ENCODE measurements at places on chromosomes 6 and 20.

DNA sequence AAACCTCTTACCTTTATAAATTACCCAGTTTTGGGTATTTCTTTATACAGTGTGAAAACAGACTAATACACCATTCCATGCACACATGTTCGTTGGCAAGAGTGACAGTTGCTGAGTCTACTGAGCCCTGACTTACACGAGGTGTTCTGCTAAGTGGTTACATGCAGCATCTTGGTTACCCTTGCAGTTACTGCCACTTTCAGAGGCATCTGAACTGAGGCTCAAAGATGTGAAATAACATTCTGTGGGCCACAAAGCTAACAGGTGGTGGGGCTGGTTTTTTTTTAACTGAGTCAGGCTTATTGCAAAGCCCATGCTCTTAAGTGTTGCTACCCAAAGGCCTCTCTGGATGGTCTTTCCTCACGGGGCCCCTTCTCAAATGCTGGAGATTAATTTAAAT is 54.4 kb upstream of the GTSF1L start:
- DNase-seq: no peak

DNA sequence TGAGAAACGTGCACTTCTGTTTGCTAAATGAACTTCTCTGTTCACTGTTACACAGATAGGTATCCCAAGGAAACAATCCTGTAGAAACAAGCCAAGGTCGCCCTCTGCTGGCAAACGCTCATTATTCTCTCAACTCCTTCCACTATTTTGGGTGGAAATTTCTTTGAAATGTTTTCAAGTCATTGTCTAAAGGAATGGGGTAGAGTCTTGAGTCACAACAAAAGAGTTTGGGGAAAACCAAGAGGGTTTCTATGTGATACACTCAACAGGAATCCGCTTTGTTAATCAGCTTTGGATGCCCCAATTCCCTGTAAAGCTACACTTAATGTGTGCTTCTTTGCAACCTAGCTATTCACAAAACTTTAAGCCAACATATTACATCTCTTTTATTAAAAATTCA is 4.6 kb upstream of the RAE1 start:
- DNase-seq: peak; percentile 78

- DNase-seq: no peak
Observed at GRCh38 chr20:18705490-18705889, 108.1 kb upstream of the SCP2D1 start.

GRCh38 chr20:17856837-17857605 is 111.6 kb downstream of the SNX5 start:
- no peak for DNase-seq

DNA sequence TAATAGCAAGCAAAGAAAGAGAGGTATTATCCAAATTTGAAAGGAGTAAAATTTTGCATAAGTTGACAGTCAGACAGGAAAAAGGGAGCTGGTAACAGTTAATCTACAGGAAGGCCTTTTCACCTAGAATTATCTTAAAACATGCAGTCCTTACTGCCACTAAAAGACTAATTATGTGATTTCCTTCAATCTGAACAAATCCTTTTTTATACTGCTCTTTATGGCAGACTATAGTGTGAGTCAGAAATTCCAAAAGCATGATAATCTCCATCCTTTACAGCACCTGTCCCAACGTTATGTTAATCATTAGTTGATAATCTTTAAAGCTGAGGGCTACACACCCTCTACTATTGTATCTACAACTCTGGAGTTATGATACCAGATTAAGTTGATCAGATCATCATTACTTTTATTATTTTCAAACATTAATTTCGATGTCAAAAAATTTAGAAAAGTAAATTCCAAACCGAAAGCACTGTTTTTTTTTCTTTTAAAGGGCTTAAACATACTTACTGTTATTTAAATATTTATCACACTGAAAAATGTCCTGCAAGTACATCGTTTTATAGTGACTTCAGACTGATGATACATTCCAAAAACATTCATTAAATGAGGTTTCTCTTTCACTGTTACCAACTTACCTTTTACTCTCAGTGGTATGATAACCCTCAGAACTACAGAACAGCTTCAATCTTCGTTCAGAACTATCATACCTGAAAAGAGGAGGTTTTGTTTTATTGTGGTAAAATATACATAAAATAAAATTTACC is 33.2 kb upstream of the AKAP7 start:
- DNase-seq: no peak

DNA sequence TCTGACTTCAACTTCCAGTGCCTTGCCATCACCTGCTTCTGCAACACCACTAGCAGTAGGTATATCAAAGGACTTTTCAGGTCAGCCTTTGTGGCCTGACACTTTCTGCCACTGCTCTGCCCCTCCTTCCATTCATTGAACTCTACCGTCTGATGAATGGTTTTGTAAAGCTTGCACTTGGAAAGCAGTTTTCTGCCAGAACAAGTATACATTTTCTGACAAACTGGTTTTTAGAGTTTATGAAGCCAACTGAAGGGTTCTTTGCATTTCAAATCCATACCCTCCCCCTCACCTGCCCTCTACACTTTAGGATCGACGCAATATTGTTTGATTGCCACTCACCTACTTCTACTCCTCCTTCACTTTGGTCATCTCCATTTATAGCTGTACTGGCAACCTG is 603.1 kb downstream of the HACE1 start:
- no peak for DNase-seq

GRCh38 chr20:5829241-5829809 is 79.1 kb downstream of the SHLD1 start:
- no peak for DNase-seq

DNA sequence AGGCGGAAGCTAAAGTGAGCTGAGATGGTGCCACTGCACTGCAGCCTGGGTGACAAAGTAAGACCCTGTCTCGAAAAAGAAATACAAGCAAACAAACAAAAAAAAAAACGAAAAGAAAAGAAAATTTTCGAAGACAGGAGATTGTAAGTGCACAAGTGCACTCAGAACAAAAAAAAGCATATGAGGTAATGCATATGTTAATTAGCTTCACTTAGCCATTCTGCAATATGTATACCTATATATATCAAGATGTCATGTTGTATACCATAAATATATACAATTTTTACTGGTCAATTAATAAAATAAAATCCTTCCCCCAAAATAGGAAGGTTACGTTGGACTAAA is 127.5 kb downstream of the RIN2 start:
- DNase-seq: no peak

- DNase-seq: peak; percentile 48
Observed at GRCh38 chr6:25312703-25313102, 33.5 kb downstream of the CARMIL1 start.

DNA sequence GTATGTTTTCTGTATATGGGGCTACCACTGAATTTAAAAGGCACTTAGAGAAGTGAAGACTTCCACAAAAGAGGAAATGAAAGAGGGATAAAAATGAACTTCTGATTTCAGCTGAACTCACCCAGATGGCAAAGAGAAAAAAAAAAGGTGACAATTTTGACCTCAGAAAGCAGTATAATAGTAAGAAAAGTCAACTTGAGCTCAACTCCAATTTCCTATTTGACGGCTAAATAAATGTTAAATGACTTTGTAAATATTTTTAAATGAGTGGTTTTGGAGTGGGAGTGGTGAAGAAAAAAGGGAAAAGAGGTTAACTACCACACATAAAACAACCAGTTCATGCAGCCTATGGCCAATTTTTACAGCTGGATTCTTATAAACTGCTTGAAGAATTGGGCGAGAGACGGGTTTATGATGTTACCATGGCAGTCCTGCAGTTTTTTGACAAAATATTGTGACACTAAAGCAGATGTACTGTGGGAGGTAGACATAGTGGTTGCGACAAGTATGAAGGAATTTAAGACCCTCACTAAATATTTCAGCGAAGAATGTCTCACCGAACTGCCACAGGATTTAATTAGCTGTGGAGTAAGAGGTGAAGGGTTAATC is 49.8 kb upstream of the ADTRP start:
- DNase-seq: no peak

DNA sequence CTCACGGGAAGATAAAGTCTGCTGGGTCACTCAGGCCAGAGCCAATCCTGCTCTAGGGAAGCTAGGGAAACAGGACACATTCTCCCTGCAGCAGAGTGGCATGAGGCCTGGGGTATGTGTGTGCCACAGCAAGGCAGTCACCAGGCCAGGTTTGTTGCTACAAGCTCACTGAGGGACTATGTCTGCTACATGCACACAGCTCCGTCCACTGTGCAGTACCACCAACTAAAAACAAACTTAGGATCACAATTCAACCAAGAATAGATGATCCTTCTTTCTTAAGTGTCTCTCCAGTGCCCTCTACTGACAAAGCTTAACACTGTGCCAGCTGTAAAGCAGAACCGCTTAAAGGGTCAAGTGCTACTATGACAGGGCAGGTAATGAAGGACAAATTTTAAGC is 192.5 kb downstream of the PTPRK start:
- DNase-seq: peak; percentile 72

DNA sequence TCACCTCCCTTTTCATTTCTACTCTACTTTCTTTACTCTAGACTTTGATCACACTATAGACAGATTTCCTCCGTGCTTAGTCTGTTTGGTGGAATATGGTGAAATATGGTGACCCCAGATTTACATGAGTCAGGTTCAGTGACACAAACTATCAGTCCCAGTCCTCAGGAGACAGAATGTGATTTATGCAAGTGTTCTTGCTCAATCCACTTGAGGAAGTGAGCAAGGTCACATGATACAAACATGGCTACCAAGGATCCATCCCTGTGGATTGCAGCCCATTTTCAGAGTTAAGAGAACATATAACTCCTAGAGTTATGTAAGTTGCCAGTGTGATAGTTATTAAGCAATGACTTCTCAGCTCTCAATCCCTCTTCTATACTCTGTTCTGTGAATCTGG is 23.7 kb upstream of the TSHZ2 start:
- no peak for DNase-seq

All from mesendoderm (in vitro differentiated cells).